NCI-H82 (cell line): ENCODE measurements at places on chromosomes 1 and 21.

DNA sequence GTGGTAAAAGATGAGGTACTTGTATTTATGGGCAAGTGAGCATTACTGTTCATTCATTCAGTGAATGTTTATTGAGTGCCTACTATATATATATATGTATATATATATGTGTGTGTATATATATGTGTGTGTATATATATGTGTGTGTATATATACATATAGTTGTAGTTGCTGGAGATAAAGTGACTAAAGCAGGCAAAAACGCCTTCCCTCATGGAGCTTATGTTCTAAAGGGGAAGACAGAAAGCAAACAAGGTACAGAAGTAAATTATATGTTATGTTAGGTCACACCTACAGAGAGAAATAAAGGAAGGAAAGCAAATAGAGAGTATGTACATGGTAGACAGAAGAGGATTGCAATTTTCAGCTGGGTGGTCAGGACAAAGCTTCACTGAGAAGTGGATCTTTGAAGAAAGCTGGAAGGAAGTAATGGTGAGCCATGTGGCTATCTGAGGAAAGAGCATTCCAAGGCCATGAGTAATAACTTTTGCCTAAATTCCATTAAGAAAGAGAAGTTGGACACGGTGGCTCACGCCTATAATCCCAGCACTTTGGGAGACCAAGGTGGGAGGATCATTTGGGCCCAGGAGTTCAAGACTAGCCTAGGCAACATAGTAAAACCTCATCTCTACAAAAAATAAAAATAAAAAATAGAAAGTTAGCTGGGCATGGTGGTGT, 33.5 kb upstream of the KLF17 start:
- no peak for DNase-seq

GRCh38 chr1:161721738-161722343, 497 bp downstream of the FCRLB start:
- no peak for DNase-seq

DNA sequence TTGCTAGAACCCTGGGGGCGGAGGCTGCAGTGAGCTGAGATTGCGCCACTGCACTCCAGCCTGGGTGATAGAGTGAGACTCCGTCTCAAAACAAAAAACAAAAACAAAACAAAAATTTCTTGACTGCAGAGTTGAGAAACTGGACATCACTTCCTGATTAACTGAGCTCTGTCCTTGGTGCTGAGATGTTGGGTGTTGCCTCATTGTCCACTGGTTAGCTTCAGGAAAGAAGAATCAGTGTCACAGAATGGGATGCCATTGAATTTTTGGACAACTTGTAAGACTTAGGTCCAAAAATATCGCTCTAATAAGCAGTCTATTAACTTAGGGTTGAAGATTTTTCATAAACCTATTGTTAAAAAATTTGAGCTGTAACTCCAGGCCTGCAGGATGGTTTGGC, 23.8 kb upstream of the KCNA10 start:
- DNase-seq: no peak

DNA sequence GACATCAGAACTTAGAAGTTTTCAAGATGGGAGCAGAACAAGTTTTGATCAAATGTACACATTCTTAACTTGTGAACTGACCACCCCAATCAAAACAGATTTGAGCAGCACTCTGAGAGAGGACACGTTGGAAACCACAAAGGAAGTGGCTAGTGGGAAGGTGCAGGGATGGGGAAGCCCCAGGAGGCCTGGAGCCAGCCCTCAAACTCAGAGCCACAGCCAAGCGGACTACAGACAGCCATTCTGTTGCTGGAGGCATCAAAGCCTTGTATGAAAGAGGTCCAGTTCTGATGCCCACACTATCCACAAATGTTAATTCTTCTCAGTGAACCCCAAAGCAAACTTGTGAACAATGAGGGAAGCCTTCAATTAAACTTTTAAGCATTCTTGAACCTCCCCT, 143.6 kb upstream of the RAB4A start:
- DNase-seq: peak; percentile 25

GRCh38 chr1:201358596-201358995, 18.9 kb downstream of the TNNT2 start:
- no peak for DNase-seq

GRCh38 chr1:115196296-115196695, 107.0 kb upstream of the TSPAN2 start:
- DNase-seq: no peak

- no peak for DNase-seq
These were observed 486.9 kb downstream of the LRRIQ3 start for GRCh38 chr1:73711089-73711488.

- DNase-seq: peak; percentile 92
These were observed 164.9 kb downstream of the CAMTA1 start for GRCh38 chr1:6950001-6950765.
